ENCODE measurements at places on chromosomes 7 and 10.

DNA sequence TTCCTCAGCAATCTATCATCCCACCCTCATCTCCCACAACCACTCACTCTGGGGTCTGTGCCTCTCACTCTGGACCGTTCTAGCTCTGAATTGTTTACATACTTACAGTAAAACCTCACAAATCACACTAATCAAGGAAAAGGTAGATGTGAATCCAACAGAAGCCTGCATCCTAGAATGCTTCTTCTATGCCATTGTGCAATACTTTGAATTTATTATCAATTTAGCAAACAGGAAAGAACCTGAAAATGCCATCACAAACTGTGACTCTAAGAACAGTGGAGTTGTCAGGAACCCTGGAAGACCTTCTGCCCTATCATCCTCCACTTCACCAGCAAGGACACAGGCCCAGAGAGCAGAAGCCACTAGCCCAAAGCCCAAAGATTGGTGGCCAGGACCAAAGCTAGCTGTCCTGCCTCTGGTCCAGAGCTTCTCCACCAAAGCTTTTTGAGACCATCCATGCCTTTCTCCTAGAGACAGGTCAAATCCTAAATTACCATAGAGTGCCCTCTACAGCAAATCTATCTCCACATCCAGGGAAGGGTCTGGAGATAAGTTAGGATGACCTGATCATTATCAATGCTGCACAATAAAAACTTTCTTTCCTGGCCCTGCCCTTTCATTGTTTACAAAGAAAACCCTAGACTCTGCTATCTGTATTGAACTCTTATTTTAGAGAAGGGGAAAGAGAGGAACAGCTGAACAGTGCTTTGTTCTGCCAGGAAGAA, 2.4 kb downstream of the SORBS1 start:
- DNase-seq = no peak

GRCh38 chr10:6347391-6347951, 144.7 kb downstream of the PFKFB3 start:
- DNase-seq = no peak

GRCh38 chr10:79476645-79477044, 31.2 kb upstream of the ZCCHC24 start:
- no peak for DNase-seq

DNA sequence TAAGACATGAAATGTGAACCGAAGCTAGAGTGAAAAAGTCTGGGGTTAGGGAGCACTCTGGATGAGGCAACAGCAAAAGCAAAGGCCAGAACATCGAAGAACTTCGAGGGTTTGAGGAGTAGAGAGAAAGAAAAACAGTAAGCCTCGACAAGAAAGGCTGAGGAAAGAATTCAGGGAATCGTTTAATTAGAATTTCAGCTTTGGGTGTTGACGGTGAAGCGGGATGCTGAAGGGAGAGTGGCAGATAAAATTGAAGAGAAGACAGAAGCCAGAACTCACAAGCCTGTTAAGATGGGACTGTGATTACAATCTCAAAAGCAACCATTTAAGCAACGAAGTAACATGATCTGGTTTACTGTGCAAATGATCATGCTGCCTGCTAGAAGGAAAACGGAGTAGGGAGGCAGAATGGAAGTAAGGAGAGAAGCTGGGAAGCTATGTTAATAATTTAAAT, 2.1 kb downstream of the TRDMT1 start:
- peak; percentile 9 for DNase-seq

DNA sequence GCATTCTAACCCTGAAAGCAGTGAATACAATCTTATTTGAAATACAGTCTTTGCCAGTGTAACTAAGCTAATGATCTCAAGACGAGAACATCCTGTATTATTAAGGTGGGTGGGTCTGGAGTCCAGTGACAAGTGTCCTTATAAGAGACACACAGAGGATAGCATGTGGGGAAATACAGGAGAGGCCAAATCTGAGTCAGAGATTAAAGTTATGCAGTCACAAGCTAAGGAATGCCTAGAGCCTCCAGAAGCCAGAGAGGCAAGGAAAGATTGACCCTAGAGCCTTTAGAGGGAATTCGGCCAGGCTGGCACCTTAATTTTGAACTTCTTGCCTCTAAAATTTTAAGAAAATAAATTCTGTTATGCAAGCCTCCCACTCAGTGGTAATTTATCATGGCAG, 87.5 kb upstream of the HGF start:
- DNase-seq = no peak

DNA sequence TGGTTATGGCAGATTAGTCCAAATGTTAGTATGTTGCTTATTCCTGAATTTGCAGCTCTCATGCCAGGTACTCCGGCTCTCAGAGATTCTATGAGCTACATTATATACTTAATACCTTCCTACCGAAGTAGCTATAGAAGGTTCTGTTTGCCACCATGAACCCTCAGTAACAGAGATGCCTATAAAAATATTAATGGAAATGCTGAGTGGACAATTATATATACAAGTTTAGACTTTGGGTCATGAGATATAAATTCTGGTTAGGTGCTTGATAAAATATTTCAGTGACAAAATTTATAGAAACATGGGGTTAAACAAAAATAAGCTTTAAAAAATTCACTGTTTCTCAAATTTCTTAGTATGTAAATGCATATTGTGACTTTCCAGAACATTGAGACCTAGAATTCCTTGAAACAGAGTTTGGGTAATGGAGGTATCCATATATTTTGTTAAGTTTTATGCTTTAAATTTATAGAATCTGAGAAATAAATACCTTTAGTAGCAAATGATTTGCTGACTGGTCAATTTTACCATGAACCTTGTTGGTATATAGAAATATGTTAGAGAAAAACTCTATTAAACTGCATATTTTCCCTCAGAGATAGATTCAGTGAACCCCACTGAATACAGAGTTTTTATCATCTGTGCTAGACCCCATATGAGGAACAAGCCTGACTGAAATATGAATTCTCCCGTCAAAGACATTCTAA, 533.5 kb downstream of the SH2D4B start:
- DNase-seq = no peak

- DNase-seq = no peak
These were observed 53.5 kb downstream of the EPDR1 start for GRCh38 chr7:37973915-37974314.

DNA sequence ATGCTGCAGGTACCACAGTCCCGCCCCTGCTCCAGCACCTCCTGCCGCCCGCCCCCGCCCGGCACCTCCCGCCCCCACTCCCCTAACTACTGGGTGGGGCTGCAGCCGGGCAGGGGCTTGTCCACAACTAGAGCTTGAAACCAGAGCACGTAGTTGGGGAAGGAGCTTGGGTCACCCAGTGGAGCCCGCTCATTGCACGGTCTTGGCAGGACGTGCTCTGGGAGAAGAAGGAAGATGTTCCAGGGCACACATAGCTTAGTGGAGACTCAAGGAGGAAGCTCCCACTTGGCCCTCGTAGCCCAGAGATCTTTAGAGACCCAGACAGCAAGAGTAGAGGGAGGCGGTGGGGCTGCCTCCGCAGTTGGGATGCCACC, 692 bp downstream of the IGFBP1 start:
- DNase-seq = no peak

- DNase-seq = no peak
These were observed 7.8 kb downstream of the HTRA1 start for GRCh38 chr10:122468926-122469781.

GRCh38 chr10:33818343-33818742, 483.9 kb upstream of the NRP1 start:
- DNase-seq = no peak

GRCh38 chr10:117960345-117960935, 86.3 kb downstream of the RAB11FIP2 start:
- DNase-seq = no peak

DNA sequence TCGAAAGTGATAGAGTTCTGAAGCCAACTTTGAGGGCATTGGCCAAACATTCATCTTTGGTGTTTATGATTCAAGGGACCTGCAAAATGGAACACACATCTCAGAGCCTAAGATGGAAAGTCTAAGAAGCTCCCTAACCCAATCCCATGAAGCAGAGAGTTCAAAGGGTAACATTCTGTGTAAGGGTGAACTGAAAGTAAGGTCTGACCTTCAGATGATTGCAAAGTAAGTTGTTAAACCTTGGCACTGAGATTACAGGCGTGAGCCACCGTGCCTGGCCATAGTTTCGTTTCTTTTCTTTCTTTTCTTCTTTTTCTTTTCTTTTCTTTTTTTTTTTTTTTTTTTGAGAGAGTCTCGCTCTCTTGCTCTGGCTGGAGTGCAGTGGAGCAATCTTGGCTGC, 2.2 kb downstream of the ZNF212 start:
- no peak for DNase-seq

DNA sequence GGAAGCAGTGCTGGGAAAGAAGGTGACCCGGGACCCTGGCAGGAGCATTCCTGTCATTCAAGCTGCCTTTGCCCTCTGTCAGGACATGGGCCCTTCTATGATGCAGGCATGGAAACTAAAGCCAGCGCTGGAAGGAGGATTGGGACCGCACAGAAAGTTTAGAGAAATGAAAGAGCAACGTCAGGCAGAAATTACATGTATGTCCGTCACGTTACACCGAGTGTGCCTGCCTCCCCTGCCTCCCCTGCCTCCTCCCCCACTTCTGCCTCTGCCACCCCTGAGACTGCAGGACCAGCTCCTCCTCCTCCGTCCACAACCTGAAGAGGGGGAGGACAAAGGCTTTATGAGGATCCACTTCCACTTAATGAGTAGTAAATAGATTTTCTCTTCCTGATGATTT, 13.9 kb upstream of the PWWP2B start:
- DNase-seq = no peak

DNA sequence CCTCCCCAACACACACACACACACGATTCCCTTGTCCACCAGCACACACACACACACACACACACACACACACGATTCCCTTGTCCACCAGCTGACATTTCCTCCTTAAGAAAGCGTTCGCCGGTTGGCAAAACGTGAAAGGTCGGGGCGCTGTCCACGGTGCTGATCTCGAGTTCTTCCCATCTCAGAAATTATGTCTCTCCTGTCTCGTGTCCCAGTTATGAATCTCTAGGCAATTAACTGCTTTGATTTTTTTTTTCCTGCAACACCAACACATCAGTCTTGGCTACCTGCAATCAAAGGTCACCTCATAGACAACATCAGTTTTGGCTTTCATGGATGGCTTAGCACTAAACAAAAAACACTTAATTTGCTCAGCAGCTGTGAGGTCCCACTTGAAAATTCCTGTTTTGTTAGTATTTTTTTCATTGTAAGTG, 1.9 kb downstream of the INA start:
- DNase-seq = peak; percentile 84

DNA sequence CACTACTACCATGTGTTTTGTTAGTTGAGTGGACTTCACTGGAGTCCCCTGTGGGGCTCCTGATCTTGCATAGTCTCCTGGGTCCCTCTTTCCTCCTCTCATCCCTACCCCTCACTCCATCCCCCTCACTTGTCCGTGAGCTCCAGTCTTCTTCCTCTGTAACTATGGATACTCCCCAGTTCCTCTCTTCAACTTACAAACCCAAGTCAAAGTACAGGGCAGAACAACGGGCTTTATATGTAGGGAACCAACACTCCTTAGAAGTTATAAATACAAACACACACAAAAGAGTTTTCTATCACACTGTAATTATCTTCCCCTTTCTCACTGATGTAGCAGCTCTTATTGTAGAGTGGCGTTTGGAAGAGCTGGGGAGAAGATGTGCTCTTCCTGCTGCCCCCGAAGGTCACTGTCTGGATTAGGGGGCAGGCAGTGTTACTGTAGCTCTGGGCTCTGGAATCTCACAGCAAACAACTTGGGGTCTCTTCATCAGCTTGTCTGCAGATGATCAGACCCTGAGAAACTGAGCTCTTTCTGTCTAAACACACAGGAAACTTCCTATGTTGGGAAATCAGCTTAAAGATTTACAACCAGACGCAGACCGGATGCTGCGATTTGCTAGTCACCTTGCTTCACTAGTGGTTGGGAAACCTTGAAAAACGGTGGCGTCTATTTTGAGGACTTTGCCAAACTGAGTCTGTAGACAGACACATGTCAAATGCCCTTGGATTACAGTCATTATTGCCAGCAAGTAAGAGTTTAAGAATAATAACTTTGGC, 13.6 kb downstream of the SNX10 start:
- DNase-seq = no peak

DNA sequence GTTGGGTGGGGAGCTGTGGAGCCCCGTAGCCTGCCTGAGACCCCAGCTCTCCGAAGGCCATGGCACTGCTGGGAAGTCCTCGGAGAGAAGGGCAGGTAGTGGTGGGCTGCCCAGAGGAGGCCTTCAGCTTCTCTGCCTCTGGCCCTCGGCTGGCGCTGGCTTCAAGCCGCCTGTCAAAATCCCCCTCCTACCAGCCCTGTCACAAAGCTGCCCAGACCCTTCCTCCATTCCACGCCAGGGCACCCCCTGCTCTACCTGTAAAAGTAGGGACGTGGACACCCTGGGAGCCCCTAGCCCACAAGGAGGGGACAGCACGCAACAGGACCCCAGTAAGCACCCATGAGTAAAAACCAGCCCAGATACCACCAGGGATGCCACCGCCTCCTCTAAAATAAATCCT, 31.6 kb downstream of the MAD1L1 start:
- DNase-seq = no peak

DNA sequence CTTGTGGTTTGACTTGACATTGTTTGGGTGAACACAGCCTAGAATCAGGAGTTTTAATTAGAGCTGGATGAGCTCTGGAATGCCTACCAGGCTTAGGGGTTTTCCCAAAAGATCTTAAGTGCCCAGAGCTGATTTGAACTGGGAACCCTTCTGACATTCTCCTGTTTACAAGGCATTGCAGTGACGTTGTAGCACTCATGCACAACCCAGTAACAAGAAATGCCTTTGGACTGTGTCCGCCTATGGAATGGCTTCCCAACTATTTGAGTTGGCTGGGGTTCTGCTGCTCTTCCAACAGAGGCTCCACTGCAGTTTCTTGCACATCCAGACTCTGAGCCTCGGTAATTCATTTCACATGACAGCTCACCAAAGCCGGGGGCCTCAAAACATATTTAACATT, 76.7 kb upstream of the MKX start:
- no peak for DNase-seq

DNA sequence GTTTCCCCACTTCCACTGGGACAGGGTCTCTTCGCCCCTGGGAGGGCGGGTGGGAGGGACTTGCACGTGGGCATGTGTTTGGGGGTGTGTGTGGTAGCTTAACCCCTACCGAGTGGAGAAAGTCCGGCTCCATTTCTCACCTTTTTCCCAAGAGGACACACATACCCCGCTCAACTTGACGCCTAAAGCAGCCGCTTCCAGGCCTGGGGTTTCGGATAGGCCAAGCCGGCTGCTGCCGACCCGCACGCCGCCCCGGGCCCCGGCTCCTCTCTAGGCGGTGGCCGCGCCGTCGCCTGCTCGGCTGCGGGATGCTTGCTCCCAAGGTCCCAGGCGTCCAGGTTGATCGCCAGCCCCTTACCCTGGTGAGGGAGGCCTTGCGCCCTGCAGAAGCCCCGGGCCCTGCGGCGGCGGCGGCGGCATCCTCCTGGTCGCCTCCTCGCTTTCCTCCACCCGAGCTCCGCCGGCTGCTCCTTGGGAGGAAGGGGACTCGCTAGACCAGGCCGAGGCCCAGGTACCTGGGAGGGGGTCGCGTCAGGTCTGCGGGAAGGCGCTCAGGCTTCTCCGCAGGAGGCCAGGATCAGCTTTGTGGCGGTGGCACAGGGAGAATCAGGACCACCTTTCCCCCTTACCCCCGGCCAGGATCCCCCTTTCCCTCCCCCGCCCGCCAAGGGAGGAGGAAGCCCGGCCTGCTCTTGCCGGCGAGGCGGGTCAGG, 3.2 kb upstream of the GATA3 start:
- no peak for DNase-seq

- DNase-seq = no peak
These were observed 161.0 kb downstream of the HGF start for GRCh38 chr7:81608748-81609382.

GRCh38 chr10:51986516-51986915, 287.1 kb upstream of the CSTF2T start:
- DNase-seq = no peak
